A172 (cell line): ENCODE measurements at places on chromosomes 2 and 18. TPM values are rescaled to one million over a fixed set of nuclear protein-coding genes. Genes with fewer than 3 reads are reported as not detected.

DNA sequence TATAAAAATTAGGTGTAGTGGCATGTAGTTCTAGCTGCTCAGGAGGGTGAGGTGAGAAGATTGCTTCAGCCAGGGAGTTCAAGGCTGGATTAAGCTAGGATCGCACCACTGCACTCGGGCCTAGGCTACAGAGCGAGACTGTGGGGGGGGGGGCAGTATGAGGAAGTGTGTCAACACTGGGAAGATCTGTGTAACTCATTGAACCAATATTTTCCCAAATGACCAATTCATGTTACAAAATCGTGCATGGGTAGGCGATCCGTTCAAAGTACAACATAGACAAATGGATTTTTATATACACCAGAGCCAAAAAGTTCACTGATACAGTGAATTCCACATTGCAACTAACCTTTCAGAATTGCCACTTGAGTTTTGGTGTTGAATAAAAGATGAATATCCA lies 8.1 kb downstream of the SMAD4 start:
- DNase-seq = no peak

- peak; percentile 43 for DNase-seq
Measured at GRCh38 chr2:221124532-221125240, 447.4 kb downstream of the EPHA4 start.

Gene PTPN2
- 41.1 and 43.9 TPM in 2 replicates for total RNA-seq

DNA sequence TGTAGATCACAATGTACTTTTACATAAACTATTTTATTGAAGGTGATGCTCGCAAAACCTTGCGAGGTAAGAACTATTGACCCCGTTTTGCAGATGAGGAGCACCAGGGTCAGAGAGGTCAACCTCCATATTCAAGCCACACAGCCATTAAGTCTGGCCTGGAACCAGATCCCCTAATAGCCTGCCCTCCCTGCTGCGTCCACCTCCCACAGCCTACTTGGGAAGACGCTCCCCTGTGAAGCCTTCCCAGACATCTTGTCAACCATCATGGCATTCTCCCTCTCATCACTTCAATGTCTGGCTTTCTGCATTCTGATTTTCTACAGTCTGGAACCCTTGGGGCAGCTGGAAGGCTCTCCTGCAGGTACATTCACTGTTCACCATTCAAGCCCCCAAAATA lies 101.0 kb downstream of the TTC32 start:
- peak; percentile 21 for DNase-seq

- no peak for DNase-seq
Measured at GRCh38 chr2:99678625-99679024, 188.8 kb upstream of the REV1 start.

DNA sequence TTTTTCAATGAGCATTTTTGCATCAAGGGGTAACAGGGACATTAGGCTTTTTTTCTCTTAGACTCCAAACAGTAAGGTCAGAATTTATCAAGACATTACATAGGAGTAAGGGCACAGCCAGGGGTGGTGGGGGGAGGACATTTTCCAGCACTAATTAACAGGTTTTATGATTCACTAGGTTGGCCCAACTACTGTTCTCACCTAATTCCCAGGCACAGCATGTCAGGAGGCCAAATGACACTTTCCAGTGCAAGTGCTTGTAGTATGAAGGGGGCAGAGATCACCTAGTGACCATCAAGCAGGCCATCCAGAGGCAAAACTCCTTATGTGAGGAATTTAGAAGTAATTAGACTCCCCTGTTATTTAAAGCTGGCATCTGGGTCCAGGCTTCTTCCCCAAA lies 3.9 kb upstream of the MBD2 start:
- DNase-seq = no peak

Gene TEKT4
- not detected in 2 replicates for total RNA-seq

Gene ALKAL2
- not detected in 2 replicates for total RNA-seq
